ENCODE measurements at places on chromosomes 5 and 9.
A peak's percentile ranks its signal among the peaks of the same experiment; 100 is the strongest.

DNA sequence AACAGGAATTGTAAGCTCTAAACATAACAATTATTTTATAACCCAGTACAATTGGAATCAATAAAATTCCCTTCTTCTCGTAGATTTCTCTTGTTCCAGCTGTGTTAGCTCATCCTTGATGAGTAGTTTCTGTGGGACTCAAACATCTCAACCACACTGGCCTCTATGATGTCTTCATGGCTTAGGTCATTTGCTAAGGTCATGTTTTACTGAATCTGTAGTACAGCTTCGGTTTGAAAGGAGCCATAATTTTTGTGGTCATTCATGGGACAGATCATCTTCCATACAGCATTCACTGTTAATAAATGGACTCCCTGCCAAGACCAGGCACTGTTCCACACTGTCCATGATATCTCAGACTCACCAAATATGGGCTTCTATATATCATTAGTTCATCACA is 369.0 kb upstream of the RFX3 start:
- DNase-seq = no peak

GRCh38 chr5:66788556-66788955 is 192.4 kb downstream of the MAST4 start:
- DNase-seq = no peak

DNA sequence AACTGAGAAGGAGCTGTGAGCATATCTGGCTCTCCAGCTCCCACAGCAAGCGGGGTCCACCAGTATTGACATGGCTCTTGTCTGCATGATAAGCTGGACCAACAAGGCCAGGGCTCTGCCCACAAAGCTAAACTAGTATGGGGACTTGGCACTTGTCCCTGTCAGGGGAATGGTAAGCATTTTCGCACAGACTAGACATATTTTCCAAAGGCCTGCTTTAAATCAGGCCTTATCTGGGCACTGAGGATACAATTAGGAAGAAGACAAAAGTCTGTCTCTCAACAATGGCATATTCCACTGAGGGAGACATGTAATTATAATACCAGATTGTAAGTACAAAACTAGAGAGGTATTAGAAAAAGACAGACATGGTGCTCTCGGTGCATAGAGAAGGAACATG is 32.1 kb downstream of the CSF2 start:
- DNase-seq = no peak

- DNase-seq = no peak
These were observed 614 bp upstream of the LCN6 start for GRCh38 chr9:136748666-136749611.

- peak; percentile 66 for DNase-seq
These were observed 47.1 kb upstream of the POU4F3 start for GRCh38 chr5:146291421-146292074.

DNA sequence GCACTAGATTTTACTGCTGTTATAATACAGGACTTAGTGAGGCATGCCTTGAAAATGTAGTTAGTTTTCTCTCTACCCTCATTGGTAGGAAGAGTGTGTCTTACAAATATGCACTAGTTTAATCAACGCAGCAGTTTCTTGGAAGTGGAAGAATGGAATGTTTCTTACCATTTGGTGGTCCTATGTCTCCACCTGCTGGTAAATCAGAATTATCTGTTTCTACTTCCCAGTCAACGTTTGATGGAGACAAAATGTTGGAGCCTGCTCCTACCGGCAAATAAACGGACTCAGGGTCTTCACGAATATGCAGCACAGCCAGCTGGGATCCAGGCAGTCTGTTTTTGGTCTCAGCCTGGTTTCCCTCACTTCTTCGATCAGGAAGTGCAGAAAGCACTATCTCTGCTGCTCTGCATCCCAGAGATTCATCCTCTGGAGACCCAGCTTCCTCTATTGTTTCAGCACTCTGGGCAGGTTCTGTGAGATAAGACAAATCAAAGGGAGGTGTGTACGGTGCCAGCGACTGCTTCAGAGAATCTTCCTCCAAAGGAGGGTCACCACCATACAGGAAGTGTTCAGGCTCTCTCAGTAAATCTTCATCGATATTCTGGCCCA is 59.5 kb upstream of the PCA3 start:
- peak; percentile 84 for DNase-seq

GRCh38 chr5:43075319-43076293 is 35.5 kb upstream of the ANXA2R start:
- DNase-seq = no peak

DNA sequence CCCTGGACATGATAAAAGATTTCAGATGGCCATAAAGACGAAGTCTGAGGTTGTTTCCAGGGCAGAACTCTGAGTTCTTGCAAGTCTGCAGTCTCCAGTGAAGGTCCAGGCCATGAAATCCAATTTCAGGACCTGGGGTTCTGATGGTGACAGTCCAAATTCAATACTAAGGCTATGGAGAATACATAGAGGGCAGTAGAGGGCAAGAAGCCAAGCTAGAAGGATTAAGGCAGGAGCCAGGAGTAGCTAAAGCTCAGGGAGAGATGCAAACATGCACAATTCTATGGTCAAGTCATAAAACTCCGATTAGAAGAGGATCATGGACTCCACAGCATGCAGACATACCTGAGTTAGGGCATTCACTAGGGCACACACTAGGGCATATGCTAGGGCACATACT is 11.4 kb downstream of the SLIT3 start:
- peak; percentile 31 for DNase-seq

GRCh38 chr5:13943676-13944075 is 812 bp downstream of the DNAH5 start:
- DNase-seq = no peak

- DNase-seq = peak; percentile 71
These were observed 3.1 kb downstream of the KLF9 start for GRCh38 chr9:70411121-70411929.

- no peak for DNase-seq
These were observed 6.8 kb upstream of the CEP120 start for GRCh38 chr5:123429993-123430392.

- no peak for DNase-seq
These were observed 9.2 kb downstream of the KLF4 start for GRCh38 chr9:107480386-107480789.

DNA sequence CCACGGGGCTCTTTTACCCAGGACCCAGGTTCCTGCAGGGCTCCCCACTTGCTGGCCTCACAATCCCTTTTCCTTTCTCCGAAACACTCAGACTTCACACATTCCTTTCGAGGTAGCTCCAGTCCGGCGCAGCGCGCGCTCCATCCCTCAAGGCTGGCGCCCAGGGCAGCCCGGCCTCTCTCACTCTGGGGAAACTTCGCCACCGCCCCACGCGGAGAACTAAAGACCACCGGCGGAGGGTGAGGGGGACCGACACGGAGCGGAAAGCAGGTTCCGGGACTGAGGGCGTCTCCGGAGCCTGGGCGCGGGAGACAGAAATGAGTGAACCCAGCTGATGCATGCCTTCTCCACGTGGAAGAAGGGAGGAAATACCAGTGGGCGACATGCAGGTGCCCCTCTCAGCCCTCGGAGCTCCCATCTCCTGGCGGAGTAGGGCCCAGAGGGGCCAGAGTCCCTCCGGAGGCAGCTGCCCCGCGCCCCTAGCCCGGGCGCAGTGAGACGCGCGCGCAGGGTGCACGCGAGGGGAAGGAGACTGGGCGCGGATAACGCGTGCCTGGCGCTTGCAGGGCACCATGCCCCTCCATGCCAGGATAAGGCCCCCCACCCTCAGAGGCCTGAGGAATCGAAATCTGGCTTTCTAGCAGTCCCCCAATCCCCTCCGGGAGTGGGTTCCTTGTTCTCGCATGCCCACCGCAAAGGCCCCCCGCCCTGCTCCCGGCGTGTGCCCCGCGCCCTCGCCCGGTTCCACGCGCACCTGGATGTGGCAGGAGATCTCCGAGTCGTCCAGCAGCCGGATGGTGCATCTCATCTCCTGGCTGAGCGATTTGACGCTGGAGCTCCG is 650 bp downstream of the FRMD3 start:
- peak; percentile 54 for DNase-seq

DNA sequence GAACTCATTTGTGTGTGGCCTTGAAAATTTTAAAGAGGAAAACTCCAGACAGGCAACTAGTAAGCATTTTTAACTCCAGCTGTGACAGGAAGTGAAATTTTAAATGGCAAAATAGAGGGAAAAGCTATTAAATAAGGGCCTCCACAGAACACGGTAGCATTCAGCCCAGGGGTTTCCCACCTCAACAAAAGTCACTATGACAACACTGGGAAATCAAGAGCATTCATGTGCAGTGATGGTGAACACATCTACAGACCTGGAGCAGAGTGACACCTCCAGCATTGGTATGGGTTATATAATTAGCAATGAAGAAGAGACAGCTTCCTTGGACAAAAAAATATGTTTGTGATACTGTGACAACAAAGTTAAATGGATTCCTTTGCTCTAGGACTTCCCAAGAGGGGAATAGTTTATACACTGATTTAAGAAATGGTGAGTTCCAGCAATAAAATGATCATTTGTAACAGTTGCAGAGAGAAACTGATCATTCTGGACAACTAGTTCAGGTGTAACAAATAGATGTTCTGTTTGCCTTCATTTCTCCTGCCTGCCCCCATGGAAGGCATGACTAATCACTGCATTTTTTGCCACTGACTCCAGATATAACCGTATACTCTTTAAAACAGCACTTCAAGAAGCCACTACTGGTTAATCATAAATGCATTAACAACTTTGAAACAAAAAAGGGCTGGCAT is 93.3 kb upstream of the SLC44A1 start:
- peak; percentile 48 for DNase-seq

DNA sequence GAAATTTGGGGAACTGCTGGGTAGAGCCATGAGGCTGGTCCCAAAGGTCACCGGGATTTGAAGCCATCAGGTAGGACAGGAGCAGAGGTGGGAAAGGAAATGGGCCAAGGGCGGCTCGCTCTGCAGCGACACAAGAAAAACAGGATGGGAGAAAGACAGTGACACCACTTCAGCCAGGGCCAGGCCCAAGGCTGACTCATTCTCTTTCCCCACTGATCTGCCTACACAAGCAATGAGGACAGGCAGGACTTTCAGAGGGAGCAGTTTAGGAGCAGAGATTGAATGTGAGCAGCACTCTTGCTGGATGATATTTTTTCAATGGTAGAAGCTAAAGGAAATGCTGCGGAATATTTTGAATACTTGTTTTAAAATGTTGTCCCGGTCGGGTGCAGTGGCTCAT is 3.5 kb downstream of the RUFY1 start:
- no peak for DNase-seq

DNA sequence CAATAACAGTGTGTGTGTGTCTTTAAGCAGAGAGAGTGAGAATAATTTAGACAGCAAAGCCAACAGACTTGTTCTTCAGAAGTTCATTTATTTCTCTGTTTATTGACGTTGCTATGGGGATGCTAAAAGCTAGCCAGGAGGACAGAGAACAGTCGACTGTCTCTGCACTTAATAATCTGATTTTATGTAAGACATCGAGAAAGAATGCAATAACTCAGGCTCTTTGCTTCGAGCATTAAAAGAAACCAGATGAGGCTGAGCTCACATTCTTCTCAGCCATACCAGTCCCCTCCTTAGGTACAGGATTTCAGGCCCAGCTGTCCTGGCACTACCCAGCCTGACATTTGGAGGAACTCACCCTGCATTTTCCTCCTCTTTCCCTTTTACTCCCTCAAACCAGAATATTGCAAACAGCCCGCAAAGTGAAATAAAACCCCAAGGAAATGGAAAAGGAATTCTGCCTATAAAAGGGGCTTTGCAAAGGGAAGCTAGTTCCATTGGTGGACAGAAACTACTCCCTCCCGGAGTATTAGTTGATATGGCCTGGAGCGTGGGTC is 44.5 kb upstream of the DPYSL3 start:
- no peak for DNase-seq

DNA sequence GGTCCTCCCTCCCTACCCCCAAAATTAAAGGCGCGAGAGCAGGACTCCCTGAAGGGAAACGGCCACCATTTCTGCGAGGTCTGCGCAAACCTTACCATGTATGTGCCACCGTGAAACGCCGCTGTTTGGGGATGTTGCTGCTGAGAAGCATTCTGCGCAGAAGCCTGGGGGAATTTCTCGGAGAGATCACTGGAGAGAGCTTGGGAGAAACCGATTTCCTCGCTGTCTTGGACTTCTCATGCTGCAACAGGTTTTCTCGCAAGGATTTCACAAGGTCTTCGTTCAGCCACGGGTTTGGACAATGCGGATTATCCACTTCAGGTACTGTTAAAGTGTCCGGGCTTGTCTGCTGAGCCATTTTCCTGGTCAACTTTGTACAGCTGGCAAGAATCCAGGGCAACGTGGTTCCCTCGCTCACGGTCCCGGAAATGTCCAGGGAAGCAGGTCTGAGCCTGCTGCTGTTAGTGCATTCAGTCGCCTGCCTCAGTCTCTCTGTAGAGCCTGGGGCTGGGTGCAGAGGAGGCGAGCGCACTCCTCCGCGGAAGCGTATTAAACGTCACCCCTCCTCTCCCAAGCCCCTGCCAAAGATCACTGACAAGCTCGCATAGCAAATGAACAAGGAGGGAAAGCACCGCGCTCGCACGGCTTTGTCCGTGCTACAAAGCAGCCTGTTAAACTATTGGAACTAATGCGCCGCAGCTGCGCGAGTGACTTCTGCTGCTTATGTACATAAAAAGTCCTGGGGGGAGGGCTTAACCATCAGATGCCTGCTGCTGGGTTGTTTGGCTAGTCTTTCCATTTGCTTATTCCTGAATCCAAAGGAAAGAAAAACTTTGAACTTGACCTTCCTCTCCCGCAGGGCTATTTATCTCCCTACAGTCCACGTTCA is 125.1 kb downstream of the PDE4D start:
- peak; percentile 97 for DNase-seq

GRCh38 chr5:126837906-126838539 is 61.1 kb downstream of the LMNB1 start:
- DNase-seq = no peak

DNA sequence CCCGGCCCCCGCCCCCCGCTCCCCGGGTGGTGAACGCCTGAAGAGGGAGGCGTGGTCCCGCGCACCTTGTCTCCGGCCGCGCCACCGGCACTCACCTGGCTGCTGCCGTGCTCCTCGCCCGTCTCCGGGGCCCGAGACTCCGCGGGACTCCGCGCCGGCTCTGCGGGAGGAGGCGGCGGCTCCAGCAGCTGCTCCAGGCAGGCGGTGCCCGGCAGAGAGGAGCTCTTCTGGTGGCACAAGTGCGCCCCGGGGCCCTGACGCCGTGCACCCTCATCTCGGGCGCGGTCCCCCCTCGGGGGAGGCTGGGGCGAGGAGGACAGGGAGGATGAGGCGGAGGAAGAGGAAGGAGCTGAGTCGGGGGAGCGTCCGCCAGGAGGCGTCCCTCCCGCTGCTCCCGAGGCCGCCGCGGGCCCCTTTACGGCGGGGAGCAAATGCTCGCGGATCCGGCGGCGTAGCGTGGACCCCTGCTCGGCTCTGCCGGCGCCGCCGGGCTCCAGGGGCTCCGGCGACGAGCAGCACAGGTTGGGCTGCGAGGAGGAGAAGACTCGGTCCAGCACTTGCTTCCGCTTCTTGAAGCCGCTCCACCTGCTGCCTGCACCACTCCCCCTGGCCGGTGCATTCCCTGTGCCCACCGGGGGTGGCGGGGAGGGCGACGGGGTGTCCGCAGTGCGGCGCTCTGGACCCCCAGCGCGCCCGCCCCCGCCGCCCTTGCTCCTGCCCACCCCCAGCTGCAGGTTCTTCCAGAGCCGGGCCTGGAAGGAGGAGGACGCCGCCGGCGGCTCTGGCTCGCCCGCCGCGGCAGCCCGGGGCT is 928 bp downstream of the MCTP1 start:
- peak; percentile 59 for DNase-seq

- DNase-seq = no peak
These were observed 57.5 kb downstream of the CDH18 start for GRCh38 chr5:19930451-19930850.

GRCh38 chr5:65100911-65101631 is 332.3 kb downstream of the CWC27 start:
- DNase-seq = peak; percentile 70

All from NCI-H82 (cell line).